CD4-positive, alpha-beta T cell treated with Interleukin-17A for 4 hours (primary cell): ENCODE measurements at places on chromosomes 11 and 22.
A peak's percentile ranks its signal among the peaks of the same experiment; 100 is the strongest.

- no peak for DNase-seq
These were observed 101.7 kb downstream of the TMEM135 start for GRCh38 chr11:87139475-87139874.

DNA sequence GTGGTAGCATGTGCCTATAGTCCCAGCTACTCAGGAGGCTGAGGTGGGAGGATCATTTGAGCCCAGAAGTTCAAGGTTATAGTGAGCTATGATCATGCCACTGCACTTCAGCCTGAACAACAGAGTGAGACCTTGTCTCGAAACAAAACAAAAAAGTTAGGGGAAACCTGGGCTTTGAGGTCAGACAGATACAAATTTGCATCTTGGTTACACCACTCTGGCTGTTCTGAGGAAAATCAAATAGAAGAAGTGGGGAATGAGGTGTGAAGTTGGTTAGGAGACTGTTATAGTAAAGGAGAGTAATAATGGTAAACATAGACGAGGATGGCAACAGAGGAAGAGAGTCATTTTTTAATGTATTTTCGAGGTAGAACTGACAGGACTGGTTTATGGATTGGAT, 62.6 kb downstream of the PPME1 start:
- no peak for DNase-seq

DNA sequence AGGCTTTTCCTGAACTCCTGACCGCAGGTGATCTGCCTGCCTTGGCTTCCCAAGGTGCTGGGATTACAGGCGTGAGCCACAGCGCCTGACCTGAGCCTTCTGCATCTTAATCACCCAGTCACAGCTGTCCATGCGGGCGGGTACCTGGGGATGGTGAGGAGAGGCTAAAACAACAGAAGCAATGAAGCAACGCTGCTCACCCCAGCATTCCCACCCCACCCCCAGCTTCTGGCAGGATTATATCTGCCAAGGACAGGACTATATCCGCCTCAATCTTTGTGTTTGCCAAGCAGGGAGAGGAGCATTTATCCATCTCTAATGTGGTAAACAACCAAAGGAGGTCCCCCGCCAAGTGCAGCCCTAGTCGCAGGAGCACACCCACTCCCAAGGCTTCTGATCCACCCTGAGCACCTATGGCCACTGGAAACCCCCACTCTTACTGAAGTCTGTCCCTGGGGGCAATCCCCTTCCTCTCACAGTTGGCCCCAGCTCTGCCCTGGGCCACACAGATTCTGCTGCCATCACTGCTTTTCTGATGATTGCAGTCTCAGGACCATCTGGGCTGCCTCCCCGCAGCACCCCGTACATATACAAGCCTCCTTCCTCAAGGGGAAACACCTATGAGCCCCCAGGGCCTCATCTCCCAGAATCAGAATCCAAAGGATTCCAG, 8.8 kb upstream of the LGALS2 start:
- no peak for DNase-seq

DNA sequence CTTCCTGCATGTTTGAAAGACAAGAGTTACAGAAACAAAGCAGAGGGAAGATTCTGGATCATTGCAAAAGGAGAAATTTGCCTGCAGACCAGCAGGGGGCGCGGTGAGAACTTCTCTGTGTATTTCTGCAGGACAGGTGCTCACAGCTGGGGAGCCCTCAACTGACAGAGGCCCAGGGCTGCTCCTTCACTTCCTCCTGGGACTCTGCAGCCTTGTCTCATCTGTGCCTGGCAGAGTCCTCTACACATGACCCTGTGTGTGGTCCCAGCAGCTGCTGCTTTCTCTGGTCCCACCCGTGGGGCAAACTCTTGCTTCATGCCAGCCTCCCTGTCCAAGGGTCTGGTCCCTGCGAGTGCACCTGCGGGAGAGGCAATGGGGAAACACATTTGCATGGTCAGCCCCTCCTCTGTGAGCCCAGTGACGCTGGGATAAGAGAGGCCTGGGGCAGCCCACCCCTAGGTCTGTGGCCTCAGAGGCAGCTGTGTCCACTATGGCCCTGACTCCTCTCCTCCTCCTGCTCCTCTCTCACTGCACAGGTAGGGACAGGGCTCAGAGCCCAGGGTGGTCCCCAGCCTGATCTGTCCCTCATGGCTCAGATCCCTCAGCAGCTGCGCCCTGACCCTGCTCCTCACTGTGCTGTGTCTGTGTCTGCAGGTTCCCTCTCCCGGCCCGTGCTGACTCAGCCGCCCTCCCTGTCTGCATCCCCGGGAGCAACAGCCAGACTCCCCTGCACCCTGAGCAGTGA, 43.2 kb upstream of the VPREB1 start:
- DNase-seq, result no peak

DNA sequence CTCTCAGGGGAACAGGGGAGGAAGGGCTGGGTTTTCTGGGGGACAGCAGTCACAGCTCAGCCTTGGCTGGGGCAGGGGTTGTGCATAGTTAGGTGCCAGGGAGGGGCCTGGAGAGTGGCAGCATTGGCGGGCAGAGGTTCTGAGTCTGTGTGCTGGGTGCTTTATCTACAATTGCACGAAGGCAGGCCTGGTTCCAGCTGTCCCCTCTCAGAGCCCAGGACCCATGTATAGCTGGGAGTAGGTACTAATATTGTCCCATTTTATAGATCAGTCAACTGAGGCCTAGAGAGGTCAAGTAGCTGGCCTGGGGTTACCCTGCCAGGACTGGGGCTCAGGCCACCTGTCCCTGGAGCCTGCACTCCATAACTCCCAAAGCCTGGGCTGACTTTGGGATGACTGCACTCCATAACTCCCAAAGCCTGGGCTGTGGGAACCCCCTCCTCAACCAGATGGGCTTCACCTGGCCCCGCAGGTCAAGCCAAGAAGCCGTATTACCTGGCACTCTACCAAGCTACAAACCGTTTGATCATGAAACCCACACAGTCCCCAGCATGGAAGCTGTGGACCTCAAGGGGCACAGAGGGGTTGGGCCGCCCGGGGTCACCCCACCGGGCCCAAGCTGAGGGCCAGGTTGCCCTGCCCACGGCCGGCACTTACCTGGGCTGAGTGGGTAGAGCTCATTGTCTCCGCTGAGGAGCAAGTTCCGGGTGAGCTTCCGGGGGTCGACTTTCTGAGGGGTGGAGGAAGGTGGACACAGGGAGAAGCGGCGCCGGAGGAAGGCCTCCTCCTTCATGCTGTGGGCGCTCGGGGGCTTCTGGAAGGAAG, 36.5 kb downstream of the OSBPL5 start:
- DNase-seq, result no peak

DNA sequence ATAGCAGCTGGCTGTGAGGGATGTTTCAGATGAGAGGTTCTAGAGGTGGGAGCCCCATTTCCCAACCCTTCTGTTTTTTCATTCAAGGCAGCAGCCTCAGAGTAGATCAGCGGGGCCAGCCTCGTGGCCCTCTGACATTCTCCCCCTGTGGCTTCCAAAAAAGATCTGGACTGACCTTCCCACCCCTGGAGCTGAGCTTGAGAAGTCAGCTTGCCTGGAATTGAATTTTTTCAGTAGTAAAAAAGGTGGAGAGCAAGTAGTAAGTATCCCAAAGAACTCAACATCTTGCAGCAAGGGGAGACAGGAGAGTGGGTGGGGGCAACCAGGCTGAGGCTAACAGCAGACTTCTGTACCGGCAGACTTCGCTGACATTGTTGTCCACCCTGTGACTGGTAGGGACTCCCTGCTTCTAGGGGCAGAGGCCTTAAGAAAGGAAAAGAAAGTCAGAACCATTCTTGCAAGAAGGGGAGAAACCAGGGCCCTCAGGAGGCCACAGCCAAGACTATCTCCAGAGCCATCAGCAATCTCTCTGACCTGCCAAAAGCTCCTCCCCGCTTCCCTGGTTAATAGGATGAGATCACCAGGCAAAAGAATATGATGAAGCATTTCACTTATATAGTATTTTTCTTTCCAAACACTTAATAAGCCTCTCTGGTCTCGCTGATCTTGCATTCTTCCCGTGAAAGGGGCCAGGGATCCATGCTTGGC, 2.0 kb upstream of the GRIK4 start:
- no peak for DNase-seq

DNA sequence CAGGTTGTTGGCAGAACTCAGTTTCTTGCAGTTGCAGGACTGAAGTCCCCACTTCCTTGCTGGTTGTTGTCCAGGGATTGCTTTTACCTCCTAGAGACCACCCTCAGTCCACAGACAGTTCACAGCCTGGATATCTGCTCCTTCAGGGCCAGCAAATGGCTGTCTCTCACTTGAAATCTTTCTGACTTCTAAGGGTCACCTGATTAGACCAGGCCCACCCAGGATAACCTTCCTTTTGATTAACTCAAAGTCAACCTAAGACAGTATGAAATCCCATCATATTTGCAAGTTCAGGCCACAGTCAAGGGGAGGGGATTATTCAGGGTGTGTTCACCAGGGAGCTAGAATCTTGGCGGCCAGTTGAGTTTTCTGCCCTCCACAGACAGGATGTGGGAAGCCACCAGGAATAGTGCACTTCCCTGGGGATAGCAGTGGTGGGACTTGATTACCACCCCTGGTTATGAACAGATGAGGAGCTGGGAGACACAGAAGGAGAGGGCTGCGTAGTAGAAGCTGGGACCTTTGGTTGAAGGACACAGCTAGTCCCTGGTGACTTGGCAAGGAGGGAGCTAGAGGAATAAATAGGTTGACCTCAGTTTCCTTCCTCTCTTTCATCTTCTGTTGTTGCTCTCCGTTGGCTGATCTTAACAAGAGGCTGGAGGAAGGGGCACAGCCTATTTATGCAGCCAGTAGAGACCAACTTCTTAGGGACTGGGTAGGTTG, 33.4 kb downstream of the MIAT start:
- no peak for DNase-seq

GRCh38 chr11:69003301-69003865, 9.7 kb downstream of the MRGPRF start:
- DNase-seq, result no peak

GRCh38 chr11:8605971-8606563, 12.0 kb upstream of the STK33 start:
- DNase-seq, result no peak

DNA sequence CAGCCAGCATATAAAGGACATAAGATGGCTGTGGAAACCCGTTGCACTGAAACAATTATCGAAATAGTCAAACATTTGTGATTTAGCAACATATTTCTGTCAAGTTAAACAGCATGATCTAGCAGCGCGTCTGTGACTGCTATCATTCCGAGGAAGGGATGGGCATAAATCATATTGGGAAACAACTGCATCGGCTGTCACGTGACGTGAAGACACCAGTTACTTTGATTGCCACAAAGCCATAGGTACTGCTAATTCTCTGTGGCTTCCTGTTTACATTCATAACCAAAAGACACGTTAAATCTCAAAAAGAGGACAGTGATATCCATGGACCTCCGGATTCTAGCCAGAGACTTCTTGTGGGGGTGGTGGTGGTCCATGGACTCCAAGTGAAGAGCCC, 87.8 kb downstream of the CACNA1I start:
- peak; percentile 66 for DNase-seq

DNA sequence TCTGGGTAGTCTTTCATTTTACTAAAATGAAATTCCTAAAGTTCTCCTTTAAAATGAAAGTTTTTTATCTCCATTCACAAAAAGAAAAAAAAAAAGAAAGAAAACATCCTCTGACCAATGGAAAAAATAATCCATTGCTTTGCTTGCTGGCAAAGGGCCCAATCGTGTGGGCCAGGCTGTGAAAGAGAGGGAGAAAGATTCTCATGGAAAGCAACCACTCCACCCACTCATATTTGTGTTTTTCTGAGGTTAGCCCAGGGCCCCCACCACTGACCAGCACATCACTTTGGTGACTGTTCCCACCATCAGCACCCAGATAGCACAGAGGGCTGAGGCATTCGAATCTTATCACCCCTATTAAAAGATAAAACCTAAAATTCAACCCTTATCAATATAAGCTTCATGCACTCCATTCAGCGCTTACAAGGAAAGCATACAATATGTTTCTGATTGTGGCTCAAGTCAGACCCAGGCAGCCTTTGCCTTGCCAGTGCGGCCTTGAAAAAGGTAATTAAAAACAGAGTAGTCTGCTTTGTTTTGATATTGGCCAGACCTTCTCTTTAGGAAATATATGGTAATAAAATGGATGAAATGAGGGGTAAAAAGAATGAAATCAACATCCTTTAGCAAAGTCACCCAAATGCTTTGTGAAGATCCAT, 192.8 kb downstream of the ETS1 start:
- no peak for DNase-seq

DNA sequence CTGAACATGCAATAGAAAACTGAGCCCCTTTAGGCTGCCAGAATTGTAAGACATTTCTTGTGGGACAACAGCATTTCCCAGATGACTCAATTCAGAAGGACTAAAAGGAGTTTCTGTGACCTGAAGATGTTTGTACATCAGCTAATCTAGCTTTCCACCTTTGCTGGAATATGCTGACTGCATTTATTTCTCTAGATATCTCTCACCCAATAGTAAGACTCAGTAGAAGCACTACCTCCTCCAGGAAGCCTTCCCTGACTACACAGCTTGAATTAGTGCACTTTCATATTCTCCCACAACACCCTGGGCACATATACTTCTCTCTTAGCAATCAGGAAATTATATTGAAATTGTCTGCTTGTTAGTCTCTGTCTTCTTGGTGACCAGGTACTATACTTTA, 98.1 kb upstream of the BLID start:
- DNase-seq, result no peak

DNA sequence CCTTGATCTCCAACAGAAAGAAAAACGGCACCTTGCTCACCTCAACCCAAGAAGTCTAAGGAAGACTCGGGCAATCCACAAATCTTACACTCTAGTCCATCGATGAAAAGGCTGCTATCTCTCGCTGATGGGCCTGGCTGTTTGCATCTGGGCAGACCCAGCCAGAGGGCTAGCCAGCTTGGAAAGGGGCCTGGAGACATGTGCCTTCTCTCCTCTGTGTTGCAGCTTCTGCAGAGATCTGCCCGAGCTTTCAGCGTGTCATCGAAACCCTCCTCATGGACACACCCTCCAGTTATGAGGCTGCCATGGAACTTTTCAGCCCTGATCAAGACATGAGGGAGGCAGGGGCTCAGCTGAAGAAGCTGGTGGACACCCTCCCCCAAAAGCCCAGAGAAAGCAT, 3.2 kb downstream of the SCGB1A1 start:
- DNase-seq, result no peak

DNA sequence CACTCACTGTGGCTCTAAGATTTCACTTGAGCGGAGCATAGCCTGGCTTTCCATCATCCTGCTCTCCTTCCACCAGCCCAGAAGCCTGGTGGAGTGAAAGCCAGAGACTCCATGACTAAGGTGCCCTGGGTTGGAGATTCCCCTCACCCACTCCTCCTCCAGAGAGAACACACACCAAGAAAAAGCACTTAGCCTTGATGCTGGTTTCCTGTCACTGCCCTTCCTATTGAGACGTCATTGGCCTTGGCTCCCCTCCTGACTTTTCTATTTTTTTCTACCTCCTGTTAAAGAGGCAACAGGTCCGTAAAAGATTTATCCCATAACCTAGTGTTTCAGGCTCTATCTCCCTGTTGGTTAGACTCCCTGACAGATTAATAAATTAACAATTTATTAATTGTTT, 38.5 kb upstream of the APLNR start:
- DNase-seq, result no peak

GRCh38 chr11:92329646-92330045, 105.0 kb downstream of the FAT3 start:
- no peak for DNase-seq

DNA sequence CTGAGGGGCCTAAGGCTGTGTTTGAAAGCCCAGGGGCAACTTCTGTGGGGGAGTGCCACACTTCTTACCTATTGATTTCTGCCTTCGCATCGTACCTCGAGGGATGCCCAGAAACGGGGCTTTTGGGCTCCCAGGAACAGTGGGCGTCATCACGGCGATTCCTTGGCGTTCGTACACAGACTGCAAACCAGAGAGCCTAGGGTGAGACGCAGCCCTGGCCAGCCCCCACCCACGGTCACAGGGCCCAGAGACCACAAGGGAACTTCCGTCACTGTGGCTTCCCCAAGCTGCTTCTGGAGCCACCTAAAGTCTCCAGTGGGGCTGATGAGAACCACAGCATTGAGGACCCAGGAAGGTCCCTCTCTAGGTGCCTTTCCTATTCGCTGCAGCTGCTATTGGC, 91.9 kb downstream of the CTTN start:
- DNase-seq, result no peak
